ENCODE measurements at places on chromosomes 2 and 18. TPM values are rescaled to one million over a fixed set of nuclear protein-coding genes. Genes with fewer than 3 reads are reported as not detected.

- no peak for DNase-seq
These were observed 171.1 kb upstream of the RBMS1 start for GRCh38 chr2:160664603-160665140.

GRCh38 chr2:175187378-175187777 lies 5.9 kb upstream of the ATP5MC3 start:
- no peak for DNase-seq

Gene REG3G
- not detected for total RNA-seq

DNA sequence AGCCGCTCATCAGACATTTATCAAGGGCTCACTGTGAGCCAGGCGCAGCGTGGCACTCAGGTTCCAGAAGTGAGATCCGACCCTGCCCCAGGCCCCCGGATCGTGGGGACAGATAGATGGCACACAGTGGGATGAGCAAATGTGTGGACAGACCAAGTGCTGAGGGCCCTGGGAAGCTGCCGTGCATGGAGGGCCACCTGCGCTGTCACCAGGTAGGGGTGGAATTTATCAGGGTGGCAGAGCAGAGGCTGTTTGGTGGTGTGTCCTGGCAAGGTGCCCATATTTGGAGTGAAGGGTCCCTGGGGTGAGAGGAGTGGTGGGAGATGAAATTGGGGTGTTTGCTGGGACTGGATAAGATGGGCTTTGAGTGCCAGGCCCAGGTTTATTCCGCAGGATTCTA lies 92.8 kb upstream of the HS6ST1 start:
- peak; percentile 52 for DNase-seq

GRCh38 chr18:7927119-7927518 lies 360.0 kb downstream of the PTPRM start:
- no peak for DNase-seq

Gene ABHD1
- 3.6 TPM for total RNA-seq

DNA sequence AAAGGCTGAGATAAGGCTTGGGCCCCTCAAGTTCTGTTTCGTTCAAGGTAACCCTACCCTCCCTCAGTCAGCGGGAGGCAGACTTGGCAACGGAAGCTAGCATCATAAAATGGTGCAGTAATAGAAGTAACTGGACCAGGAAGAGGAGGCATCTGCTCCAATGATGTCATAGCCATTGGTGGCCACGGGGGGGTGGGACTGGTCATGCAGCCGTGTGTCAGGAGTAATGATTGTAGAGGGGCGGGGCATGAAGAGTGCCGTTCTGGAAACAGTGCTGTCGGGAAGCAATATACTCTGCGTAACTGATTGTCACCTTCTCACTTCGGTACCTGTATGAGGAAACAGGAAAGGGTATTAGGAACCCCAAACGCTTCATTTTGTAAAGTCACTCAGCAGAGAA lies 6.9 kb upstream of the POLR2D start:
- no peak for DNase-seq

Gene TOGARAM2
- total RNA-seq, result 5.3 TPM

Gene MTX2
- total RNA-seq, result 22.8 TPM

DNA sequence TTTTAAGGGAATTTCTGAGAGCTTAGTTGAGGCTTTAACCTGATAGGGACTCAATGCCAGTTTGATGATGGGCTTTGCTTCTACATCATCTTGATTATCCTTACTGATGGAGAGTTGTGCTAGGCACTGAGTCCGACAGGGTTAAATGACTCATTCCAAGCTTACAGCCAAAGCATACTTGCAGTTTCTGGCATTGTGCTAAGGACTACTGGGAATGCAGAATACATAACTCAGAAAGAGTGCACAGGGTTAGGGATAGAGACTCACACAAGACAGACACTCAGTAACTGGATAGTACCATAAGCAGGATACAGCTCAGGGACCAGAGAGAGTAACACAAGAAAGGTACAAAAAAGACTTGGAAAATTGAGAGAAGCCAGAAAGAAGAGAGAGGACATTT lies 94.1 kb upstream of the SLC14A2 start:
- DNase-seq, result no peak

DNA sequence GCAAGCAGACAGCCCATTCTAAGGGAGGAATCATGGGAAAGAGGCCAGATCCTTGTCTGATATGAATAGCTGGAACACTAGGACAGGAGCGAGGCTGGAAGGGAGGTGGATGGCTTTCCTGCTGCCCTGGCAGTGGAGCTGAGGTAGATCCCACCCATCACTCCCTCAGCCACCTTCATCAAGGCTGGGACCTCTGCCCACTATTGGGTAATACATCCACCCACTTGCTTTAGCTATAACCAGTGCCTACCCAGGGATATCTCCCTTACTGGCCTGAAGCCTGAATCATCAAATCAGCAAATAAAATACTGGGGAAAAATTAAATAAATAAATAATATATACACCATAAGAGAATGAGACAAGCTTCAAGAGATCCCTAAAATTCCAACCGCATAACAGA lies 183.2 kb upstream of the KYNU start:
- DNase-seq, result no peak

DNA sequence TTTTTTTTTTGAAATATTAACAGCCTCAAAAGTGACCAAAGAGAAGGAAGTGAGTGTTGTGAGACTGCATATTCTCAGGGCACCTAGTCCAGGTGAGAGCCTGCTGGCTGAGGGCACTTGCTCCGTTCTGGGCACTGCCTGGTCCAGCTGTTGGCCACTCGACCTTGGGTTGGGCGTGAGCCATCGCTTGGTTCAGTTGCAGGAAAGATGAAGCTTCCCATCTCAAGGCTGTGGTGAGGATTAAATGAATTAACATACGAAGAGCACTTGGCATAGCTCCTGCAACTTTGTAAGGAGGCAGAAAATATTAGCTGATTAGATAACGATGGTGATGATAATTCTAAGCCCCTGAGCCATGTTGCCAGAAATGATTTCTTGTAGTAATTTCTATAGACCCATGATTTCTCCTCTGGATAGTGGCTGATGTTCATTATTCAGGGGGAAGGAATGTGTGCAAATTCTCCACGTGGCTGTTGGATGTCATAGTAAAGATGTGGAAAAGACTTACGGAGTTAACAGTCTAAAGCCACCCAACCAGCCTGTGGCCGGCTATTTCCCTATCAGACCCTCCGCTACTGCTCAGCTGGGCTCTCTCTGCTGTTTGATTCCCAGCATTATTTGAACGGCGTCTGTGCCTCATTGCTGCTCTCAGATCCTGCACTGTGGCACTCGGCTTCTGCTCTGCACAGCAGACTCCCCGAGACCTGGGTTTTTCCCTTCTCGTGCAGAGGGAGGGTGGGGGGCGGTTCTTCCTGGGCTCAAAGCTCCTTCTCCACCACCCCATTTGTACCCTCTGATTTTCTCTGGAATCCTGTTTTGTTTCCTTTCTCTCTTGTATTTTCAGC lies 221.1 kb downstream of the GALR1 start:
- DNase-seq, result no peak

Gene IL1RN
- 15.0 TPM for total RNA-seq

Gene KCTD18
- total RNA-seq, result 13.0 TPM

- DNase-seq, result no peak
These were observed 55.1 kb downstream of the CPS1 start for GRCh38 chr2:210611466-210611865.

DNA sequence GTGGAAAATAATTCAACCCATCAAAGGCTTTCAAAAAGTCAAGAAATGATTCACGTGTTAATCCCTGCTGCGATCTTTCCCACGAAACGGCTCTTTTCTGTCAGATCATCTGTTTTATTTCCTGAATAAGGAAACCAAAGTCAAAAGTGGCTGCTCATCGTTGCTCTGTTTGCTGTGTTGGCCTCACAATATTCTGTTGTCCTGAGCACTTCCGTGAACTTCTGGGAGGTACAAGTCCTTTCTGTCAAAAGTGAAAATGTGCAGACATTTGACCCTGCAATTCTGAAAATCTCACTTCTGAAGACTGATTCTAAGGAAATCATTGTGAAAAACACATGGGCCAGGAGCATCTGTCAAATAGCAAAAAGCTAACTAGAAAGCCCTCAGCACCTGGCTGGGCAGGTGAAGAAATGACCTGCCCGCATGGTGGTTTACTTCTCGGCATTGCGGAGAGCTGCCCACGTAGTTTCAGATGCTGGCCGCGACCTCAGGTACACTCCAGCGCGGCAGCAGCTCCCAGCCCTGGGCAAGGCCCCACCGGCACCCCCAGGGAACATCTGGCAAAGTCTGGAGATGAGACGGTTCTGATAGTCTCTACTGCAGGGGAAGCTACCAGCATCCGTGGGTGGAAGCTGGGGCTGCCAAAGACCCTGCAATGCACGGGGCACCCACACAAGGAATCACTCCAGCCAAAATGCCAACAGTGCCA lies 31.9 kb upstream of the GPC1 start:
- no peak for DNase-seq

- DNase-seq, result no peak
These were observed 22.8 kb upstream of the DNAH6 start for GRCh38 chr2:84493514-84493913.

GRCh38 chr2:9139491-9140443 lies 66.8 kb upstream of the ASAP2 start:
- DNase-seq, result peak; percentile 89

Gene PID1
- total RNA-seq, result 24.3 TPM

- DNase-seq, result no peak
These were observed 21.3 kb downstream of the XRCC5 start for GRCh38 chr2:216130346-216130971.

GRCh38 chr2:109519513-109519912 lies 94.3 kb downstream of the SEPTIN10 start:
- DNase-seq, result no peak

DNA sequence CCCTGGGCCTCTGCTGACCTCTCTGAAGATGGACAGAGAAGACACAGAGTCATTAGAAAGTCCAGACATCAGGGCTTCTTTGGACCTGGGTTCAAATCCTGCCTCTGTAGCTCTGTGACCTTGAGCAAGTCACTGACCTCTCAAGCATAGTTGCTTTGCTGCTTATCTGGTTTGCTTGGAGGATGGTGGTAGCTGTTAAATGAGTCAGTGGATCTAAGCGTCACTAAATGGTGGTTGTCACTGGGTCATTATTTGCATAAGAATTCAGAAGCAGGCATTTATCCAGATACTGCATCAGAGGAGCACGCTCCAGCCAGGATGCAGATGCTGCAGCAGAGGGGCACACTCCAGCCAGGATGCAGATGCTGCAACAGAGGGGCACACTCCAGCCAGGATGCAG lies 229.2 kb downstream of the GLI2 start:
- DNase-seq, result no peak

Gene EFEMP1
- total RNA-seq, result 139 TPM

GRCh38 chr2:229335877-229336346 lies 64.8 kb upstream of the PID1 start:
- no peak for DNase-seq

- DNase-seq, result no peak
These were observed 44.4 kb downstream of the BCL2L11 start for GRCh38 chr2:111165084-111165483.

Gene CPO
- total RNA-seq, result 0.89 TPM

DNA sequence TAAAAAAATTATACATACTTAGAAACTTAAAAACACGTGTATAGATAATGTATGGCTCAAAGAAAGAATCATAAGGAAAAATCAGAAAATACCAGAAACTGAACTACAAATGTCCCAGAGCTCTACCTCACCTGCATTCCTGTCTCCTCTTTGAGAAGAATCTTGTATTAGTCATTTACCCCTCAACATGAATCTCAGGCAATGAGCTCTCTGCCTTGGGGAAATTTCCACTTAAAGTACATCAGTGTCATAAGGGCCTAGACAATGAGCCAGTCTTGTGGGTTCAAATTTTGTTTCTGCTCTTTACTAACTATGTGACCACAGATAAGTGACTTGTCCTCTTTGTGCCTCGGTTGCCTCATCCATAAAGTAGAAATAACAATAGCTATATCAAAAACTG lies 40.1 kb downstream of the SCG2 start:
- no peak for DNase-seq

- peak; percentile 14 for DNase-seq
These were observed 90.1 kb downstream of the KLHL29 start for GRCh38 chr2:23475036-23475435.

GRCh38 chr2:231621051-231621879 lies 28.6 kb downstream of the TEX44 start:
- no peak for DNase-seq

Gene TNFRSF11A
- total RNA-seq, result 2.7 TPM

Gene ZNF396
- 4.1 TPM for total RNA-seq

DNA sequence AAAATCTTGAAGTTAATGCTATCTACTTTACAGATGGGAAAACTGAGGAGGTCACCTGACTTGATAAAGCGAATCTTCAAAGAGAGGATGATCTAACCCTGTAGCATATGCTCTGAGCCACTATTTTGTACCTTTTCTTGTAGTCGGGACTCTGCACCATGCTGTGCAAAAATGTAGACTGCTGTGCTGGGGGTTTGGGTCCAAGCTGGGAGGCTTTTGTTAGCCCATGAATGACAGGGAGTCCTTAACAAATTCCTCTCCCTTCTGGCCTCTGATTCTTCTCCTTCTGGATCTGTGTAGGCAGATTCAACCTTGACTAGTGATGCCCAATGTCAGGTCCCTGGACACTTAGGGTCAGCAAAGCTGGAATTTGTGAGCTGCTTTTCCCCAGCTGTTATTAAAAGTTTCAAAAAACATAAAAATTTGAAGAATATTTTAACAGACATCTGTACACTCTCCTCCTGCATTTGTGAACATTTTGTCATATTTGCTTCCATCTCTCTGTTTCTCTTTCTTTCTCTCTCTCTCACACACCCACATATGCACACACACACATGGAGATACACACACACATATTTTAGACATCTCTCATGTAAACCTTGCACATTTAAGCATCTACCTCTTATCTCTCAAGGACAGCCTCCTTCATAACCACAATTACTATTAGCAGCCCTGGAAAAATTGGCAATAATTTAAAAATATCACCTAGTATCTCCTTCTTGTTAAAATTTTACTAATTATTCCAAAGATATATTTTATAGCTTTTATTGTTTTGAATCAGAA lies 335.0 kb upstream of the TRIB2 start:
- no peak for DNase-seq

DNA sequence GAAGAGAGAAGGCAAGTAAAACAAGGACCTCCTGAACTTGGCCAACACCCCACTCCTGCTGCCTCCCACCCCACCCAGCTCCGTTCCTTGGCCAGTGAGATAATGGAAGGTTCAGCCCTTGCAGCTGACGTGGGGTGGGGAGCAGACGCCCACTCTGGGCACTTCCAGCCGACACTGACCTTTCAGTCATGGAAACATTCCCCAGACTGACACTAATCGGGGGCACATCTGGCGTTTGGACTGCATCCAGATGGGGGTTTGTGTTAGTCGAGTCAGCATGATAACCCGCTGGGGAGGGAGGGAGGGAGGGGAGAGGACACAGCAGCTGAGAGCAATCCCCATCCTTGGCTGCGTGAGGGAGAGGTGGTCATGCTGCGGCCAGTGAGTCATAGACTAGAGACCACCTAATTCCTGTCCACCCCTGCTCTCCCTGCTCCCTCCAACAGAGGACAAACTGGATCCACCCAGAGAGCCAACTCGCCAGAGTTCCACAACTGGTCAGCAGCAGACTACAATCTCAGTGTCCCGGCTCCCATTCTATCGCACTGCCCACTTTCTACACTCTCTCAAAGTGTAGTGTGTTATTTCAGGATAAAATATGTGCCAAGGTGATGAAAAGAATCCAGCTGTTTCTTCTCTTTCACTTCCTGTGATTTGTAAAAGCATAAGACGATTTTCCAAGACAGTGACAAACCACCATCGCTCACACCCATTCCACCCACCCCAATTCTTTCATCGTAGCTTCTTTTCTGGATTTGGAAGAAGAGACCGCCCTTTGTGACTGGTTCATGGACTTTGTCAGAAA lies 115.4 kb upstream of the PKDCC start:
- DNase-seq, result peak; percentile 94

- DNase-seq, result no peak
These were observed 108.9 kb upstream of the GLS start for GRCh38 chr2:190771726-190772125.

Data from sciatic nerve (tissue), 2 donors.